ENCODE measurements at places on chromosomes 11 and 22.

- DNase-seq = no peak
These were observed 42.0 kb upstream of the TTC36 start for GRCh38 chr11:118485273-118485672.

GRCh38 chr11:40722179-40722795 is 737.2 kb downstream of the LRRC4C start:
- no peak for DNase-seq

DNA sequence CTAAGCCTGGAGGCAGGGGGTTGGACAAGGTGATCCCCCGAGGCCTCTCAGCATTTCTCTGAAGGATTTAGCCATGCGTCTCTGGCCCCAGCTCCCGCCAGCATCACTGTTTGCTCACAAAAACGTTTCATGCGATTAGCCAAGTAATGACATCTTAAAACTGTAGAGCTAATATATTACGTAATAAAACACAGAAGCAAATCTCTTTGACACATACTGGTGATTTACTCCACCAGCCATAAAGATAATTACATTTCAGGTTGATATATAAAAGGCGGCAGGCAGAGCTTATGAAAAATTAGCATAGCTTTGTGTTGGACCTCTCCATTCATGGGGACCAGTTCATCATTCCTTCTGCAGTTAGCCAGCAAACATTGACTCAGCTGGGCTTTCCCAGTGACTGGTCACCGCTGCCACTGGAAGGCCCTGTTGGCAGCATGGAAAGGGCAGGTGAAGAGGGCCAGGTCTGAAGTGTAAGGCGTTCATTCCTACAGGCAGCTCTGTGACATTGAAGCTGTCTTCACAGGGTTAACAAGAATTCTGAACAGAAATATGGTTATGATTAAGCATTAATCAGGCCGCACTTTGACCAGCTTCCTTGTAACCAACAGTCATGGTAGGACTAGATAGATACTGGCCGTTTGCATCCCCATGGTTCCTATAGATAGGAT is 150.3 kb downstream of the NECTIN1 start:
- no peak for DNase-seq

DNA sequence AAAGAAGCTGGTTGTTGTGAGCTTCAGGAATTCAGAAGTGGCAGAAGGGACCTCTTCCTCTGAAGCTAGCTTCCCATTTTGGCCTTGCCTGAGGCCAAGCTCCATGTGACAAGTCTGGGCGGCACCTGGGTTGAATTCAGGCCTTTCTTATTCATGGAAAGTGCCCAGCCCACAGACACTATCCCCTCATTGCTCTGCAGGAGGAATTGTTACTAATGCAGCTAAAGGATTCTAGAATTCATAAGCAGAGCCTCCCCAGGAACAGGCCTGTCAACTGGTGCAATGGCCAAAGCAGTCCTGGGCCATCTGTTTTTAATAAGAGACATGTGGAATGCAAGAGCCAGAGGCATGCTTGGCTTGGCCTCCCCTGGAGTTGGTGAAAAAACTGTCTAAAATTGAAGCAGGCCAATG is 71.4 kb downstream of the SLC1A2 start:
- DNase-seq = no peak

- DNase-seq = no peak
These were observed 235.5 kb downstream of the GRIK4 start for GRCh38 chr11:120746836-120747609.

DNA sequence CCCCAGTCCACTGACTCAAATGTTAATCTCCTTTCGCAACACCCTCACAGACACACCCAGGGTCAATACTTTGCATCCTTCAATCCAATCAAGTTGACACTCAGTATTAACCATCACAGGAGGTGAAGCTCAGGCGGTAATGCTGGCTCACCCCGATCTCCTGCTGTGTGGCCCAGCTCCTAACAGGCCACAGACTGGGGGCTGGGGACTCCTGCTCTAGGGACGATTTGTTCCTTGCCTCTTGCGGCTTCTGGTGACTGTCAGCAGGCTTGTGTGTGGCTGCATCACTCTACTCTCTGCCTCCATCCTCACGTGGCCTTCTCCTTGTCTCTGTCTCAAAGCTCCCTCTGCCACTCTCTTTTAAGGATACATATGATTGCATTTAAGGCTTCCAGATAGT is 45.0 kb downstream of the SPON1 start:
- no peak for DNase-seq

DNA sequence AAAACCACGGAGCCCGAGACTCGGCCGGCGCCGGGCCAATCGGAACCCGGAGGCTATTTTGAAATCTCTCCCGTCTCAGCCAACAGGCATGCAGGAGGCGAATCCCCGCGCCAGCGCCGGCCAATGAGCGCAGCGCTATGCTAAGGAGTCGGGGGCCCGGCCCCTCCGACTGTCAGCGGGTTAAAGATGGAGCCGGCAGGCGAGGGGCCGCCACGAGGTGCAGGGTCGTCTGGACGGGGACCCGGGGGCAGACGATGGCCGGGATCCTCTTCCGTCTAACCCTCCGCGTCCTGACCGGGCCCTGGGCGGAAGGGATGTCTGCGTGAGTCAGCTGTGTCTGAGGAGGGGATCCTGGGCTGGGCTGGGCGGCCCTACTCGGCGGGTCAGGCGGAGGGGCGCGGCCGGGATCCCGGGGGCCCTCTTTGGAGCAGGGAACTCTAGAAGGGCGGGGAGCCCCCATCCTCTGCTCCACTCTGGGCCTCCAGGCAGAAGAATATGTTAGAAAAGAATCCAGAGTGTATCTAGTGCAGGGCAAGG is 10.0 kb downstream of the SDF2L1 start:
- DNase-seq = peak; percentile 74

- DNase-seq = no peak
These were observed 19.2 kb downstream of the FAM168A start for GRCh38 chr11:73578592-73579185.

DNA sequence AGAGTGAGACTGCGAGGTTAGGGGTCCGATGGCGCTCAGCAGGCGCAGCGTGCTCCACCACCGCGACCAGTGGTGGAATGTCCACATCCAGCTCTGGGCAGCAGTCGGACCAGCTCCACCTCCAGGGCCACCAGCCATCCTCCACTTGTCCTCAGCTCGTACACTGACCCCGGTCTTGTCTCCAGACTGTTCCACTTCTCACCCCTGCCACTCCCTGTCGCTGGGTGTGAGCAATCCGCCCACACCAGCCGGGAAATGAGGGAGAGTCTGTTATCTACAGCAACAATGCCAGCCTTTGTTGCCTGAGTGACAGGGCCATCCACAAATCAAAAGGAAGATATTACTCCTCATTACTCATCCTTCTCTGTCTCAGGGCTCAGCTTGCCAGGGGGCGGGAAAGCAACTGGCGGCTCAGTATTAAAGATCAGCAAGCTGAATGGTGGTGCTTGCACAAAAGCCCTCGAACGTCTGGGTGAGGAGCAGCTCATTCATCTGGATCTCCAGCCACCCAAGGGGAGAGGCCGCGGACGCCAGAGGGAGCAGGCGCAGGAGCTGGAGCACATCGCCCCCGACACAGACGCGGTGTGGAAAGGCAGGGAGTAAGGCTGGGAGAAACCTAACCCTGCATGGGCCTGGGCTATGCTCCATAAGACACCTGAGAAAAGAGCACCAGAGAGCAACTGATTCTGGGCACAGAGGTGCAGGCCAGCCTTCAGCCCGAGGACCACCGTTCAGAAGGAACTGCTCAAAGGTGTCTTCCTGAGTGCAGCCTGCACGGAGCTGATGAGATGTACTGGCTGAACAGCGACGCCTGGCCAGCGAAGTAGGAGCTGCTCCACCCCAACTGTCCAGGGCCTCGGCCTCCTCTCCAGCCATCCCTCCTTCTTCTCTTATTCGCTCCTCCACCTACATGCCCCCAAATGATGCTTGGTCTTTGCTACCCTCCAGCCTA is 21.9 kb downstream of the IGSF9B start:
- no peak for DNase-seq

DNA sequence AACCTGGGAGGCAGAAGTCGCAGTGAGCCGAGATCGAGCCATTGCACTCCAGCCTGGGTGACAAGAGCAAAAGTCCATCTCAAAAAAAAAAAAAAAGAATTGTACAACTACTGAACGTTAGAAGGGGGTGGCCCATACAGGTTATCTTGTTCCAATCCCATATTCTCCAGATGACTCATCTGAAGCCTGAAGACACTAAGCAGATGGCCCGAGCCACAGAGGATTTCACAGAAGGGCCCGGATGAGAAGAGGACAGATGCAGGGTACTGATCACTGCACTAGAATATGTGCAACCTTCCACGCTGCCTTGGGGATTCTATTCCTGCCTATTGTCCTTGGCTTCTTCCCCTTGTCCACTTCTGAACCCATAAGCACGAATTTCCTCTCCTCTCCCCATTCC is 70.9 kb upstream of the UBASH3B start:
- no peak for DNase-seq

GRCh38 chr11:128530118-128531074 is 57.0 kb downstream of the ETS1 start:
- no peak for DNase-seq

Measured in activated CD8-positive, alpha-beta memory T cell treated with anti-CD3 and anti-CD28 coated beads for 48 hours (primary cell).